ENCODE measurements at places on chromosomes 4 and X.

DNA sequence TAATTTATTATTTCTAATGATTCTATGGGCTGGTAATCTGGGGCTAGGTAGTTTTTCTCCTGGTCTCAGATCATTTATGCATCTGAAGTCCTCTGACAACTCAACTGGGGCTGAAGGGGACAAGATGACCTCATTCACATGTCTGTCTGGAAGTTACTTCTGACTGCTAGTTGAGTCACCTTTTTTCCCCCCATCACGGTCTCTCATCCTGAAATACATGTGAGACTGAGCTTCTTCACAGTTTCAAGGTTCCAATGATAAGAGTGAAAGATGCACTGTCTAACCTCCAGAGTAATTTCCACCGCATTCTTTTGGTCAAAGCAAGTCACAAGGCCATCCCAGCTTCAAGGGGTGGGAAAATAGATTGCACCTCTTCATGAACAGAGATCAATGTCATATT lies 356.7 kb upstream of the RPS6KA3 start:
- no peak for DNase-seq

DNA sequence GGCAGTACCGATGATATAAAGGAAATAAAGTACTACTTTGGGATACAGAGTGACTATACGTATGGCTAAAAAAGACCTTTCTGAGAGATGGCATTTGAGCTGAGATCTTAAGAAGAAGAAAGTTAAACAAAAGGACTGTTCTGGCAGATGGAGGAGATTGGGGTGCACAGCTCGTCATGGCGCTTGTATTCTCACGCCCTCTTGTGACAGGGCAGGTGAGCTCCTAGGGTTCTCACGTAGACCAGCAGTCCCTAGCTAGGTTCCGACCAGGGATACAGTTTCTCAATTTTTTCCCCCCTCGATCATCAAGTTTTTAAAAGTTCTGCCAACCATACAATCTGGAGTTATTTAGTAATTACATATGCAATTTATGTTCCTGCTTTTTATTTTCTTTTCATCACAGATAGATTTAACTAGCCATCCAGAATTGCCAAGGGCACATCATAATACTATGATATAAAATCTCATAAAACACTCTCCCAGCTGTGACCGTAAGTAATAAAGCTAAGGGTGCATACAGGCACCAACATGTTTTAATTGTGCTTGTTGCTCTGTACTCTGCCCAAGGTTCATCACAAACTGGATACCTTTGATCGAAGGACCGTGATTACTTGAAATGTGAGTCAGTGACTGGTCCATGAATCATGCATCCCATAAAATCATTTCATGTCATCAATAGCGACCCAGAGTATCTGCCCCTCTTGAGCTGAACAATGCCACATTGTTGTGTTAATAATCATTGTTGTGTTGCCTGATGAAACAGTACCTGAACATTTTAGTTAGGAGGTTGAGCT lies 69.4 kb upstream of the ZNF518B start:
- no peak for DNase-seq

DNA sequence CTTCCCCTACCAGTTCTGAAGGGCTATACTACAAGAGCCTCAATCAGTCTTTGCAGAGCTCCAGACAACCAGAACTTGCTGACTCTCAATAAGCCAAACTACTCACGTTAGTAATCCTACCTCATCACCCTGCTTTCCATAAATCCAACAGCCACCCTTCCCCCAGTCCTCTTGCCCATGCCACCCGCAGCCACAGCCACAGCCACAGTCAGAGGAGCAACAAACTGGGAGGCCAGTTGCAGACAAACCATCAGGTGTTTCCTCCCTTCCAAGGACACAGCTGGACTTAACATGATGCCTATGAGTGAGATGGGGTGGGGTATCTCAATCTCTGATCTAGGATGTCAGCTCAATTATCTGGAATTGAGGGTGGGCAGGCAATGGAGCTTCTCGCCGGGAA lies 1.0 kb downstream of the GABRA3 start:
- DNase-seq = no peak

GRCh38 chrX:10239611-10240064 lies 82.9 kb downstream of the CLCN4 start:
- no peak for DNase-seq

GRCh38 chrX:66074920-66075879 lies 35.3 kb upstream of the VSIG4 start:
- DNase-seq = peak; percentile 15

GRCh38 chr4:163473130-163473529 lies 424 bp downstream of the TKTL2 start:
- DNase-seq = no peak

DNA sequence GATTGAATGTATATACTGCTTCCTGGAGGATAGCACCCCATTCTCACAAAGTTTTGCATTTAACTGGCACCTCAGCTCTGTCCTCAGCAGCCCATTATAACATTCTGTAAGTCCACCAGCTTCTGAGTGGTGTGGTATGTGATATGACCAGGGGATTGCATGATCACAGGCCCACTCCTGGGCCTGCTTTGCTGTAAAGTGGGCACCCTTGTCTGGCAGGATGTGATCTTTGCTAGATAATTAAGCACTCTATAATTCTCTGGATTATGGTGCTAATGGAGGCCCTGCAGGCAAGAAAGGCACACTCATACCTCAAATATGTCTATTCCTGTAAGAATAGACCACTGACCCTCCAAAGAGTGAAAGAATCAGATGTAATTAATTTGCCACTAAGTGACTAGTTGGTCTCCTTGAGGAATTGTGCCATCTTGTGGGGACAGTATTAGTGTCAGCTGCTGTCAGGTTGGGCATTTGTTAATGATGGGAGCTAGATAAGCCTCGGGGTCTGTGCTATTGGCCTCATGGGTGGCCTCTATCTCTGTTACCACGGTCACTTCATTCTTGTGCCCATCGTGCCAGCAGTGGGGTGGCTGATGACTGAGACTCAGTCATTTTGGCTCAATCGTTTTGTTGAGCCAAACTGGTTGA lies 2.2 kb upstream of the CFI start:
- no peak for DNase-seq

GRCh38 chr4:102036619-102037376 lies 246.3 kb downstream of the BANK1 start:
- no peak for DNase-seq

DNA sequence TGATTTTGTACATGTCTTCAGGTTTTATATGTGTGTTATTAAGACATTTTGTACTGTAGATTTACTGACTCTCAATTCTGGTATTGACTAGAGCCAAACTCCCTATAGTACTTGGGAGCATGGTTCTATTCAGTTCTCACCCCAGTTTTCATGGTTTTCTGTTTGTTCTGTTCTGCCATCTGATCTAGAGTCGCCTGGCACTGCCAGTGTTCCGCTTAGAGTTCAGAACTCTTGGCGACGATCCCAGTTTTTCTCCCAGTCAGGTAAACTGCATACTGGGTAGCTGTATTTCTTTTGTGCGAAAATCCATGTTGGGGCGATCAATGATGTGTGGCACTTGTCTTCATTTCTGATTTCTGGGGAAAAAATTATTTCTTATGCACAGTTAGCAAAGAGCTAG lies 78.0 kb downstream of the PHOX2B start:
- DNase-seq = no peak

DNA sequence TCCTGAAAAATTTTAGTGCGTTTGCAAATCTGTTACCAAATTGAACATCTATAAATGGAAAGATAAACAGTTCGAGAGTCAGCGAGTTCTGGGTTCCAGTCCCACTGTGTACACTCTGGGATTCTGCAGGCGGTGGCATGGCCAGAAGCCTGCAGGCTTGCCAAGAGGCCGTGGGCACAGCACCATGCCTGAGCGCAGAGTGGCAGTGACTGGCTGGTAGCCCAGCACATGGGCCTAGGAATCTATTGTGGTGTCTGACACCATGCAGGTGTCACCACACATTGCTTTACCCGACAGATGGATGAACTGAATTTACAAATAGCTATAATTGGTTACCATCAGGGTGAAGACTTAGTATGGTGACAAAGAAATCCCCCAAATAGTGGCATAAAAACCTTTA lies 71.7 kb upstream of the TLR3 start:
- no peak for DNase-seq

DNA sequence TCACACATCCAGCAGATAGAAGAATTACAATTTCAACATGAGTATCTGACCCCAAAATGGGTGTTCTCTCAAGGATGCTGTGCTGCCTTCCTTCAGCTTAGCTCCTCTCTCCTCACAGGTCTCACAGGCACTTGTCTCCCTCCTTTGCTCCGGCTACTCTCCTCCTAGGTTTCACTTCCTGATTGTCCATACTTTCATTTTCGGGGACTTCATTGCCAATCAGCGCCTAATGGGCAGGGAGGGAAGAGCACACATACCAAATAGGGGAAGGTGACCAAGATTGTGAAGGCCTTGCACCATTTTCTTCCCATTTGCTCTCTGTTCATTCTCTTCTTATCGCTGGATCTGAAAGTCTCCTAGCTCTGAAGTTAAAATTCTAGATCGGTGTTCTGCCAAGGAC lies 125.4 kb upstream of the EOLA2 start:
- no peak for DNase-seq

DNA sequence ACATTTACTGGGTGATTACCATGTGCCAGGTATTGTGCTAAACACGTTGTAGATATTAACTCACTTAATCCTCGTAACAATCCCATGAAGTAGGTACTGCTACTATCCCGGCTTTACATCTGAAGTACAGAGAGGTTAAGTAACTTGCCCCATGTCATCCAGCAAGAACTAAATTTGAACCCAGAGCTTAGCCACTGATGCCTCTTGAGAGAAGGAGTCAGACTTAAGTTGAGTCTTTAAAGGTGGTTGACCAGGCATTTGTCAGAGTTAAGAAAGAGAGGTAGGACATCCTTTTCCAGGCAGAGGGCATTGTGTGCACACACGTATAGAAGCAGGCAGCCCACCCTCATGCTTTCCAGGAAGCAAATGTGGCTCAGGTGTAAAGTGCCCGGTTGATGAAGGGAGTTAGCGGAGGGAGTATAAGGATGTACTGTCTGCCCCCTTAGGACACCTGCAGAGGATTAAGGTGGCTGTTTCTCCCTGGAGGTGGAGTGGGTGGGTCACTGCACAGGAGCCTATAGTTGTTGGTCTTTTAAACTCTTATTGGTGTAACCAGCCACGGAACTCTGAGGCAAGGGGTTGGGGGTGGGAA lies 335 bp upstream of the CD38 start:
- no peak for DNase-seq

DNA sequence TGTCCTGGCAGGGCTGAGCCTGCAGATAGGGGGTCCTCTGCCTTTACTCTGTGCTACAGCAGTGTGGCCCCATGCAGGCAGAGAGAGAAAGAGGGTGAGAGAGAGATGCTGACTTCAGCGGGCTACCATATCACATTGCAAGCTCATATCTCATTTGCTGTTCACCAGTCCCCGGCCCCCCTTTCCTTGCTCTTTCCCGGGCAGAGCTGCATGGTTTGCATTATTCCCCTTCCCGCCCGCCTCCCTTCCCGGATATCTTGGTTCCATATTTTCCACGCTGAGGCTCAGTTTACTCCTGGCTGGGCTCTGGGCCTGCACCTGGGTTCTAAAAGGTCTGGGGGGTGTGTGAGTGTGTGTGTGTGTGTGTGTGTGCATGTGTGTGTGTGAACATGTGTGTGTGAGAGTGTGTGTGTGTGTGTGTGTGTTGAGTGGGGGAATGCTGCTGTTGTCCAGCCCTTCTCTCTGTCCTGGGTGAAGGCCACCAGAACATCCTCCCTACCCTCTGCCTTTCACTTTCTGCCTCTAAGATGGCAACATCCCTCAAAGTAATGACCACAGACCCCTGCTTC lies 63.5 kb downstream of the PJA1 start:
- no peak for DNase-seq

DNA sequence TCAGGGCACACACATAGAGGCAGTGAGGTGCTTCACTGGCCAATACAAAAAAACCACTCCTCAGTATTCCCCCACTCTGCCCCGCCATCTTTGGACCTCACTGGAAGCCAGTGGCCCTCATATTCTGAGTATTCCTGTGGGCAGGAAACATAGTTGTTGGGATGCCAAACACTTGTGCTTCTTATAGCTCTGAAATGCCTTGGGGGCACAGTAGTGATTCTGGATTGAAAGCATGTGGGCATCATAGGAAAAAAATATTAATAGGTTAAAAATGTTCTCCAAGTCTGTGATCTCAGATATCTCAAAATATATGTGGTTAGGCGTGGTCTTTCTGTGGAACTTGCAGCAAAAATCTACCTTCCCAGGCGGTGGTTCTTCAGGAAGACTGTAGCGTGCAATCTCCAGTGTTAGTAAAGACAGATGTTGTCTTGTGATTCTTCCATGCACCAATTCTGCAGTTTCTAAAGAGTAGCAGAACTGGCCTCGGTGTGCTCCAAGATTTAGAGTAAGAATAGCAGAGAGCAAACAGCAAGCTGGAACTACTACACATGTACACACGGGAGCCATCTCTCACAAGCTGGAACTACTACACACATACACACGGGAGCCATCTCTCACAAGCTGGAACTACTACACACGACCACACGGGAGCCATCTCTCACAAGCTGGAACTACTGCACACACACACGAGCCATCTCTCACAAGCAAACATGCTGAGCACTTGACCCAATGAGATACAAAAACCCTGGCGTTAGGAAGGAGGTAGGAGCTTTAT lies 8.0 kb upstream of the TENM3 start:
- DNase-seq = no peak

GRCh38 chrX:134753718-134754008 lies 95.4 kb upstream of the PLAC1 start:
- no peak for DNase-seq

GRCh38 chrX:46447384-46447783 lies 97.8 kb downstream of the ZNF674 start:
- DNase-seq = no peak

DNA sequence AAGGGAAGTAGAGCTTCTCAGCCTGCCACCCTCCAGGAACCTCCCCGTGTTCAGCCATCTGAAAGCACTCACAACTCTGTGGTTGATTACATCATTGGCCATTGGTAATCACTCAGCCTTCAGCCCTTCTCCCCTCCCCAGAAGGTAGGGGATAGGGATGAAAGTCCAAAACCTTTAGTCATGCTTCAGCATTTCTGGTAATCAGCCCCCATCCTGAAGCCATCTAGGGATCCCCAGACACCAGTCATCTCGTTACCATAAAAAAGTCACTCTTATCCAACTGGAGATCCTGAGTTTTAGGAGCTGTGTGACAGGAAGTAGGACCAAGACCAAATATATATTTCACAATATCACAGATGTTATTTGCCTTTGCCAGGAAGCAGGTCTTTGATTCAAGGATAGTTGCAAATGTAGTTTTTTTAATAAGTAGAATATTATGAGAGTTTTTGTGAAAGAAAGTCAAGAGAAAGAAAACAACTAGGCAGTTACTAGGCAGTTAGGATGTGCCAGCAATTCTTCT lies 364.6 kb upstream of the NOCT start:
- no peak for DNase-seq

DNA sequence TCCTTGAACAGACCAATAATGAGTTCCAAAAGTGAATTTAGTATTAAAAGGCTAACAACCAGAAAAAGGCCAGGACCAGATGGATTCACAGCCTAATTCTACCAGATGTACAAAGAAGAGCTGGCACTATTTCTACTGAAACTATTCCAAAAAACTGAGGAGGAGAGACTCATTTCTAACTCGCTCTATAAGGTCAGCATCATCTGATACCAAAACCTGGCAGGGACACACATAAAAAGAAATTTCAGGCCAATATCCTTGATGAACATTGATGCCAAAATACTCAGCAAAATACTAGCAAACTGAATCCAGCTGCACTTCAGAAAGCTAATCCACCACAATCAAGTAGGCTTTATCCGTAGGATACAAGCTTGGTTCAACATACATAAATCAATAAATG lies 35.8 kb upstream of the USP46 start:
- no peak for DNase-seq

GRCh38 chr4:48944756-48945241 lies 38.2 kb upstream of the OCIAD2 start:
- DNase-seq = peak; percentile 23

GRCh38 chrX:40108162-40108958 lies 10.6 kb upstream of the BCOR start:
- DNase-seq = no peak
